ENCODE measurements at places on chromosomes 5 and 9.

DNA sequence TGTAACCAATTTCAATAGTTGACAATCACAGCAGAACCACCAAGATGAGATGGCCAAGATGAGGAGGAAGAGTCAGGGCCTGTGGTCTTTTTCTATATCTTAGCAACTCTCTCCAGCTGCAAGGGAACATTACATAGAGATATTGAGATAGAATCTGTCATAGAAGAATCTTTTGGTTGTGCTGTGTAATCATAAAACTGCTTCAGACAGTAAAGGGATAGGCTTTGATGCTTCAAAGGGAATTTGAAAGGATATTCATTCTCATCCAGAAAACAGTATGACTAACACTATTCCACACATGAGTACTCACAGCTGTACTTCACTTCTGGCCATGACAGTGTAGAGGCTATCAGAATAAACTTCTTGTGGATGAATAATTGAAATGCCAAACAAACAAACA lies 145.9 kb downstream of the YIPF5 start:
- no peak for DNase-seq

- DNase-seq = no peak
Observed at GRCh38 chr9:1231998-1232919, 182.1 kb downstream of the DMRT2 start.

DNA sequence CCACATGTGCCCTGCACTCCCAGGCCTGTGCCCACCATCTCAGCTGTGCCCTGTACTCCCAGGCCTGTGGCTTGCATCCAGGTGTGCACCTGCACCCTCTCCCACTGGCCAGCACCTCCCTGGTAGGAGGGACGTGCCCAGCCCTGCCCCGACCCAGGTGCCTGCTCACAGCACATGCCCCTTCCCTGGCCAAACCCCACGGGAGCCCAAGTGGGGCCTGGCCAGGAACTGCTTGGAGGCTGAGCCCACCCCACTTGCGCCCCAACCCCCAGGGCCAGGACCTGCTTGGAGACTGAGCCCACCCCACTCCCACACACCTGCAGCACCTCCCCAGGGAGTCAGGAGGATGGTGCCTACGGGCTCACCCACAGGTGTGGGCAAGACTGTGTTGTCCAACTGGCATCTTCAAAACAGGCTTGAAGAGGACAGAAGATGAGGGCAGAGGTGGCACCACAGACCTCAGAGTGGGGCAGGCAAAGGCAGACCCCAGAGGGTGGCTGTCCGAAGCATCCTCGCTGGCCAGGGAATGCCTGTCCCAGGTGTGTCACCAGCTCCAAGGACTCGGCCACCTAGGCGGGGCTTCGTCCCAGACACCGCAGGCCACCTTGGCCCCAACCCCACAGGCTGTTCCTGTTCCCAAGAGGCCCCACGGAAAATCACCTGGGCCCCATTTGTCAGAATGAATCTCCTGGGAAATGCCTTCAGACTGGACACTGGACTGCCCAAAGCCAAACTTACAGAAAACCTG lies 10.8 kb downstream of the ZDHHC11B start:
- DNase-seq = no peak

GRCh38 chr5:5246736-5247135 lies 106.6 kb downstream of the ADAMTS16 start:
- DNase-seq = no peak

DNA sequence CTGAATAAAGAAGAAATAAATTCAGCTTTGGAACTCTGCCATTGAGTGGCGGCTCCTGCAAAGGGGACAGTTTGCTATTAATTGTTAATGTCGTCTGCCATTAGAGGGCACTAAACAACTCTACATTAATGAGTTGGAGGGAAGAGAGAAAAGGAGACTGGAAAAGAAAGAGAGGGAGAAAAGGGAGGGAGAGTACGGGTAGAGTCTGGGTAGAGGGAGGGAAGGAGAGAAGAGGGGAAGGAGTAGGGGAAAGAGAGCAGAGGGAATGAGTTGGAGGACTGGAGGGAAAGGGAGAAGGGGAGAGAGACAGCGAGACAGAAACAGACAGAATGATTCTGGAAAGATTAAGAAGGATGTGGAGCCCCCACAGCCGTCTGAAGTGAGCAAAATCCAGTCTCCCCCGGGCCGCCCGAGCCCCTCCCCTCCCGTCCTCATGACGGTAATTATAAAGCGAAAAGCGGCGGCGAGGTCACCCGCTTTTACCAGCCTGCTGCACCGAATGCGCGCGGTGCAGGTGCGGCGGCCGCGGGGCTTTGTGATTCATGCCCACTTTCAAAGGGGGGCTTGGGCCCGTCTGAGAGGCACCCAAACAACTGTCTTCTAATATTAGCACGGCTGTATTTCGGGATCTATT lies 1.9 kb upstream of the FST start:
- DNase-seq = no peak

DNA sequence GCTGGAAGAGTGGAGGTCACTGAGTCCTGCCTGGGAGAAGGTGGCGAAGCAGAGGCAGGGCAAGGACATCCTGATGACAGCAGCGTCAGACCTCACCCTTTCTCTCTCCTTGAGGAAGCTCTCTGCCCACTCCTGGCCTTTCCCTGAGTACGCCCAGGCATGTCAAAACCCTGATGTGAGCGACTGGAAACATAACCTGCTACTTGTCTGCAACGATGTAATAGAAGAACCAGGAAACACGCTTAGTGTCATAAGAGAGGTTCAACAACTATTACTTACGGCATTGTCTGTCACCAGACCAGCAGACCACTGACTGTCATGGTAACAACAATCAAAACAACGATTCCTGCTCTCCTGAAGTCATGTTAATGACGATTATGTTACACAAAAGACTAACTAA lies 152.4 kb downstream of the ACTL7B start:
- DNase-seq = no peak

- no peak for DNase-seq
Observed at GRCh38 chr5:156497804-156498208, 170.8 kb downstream of the SGCD start.

DNA sequence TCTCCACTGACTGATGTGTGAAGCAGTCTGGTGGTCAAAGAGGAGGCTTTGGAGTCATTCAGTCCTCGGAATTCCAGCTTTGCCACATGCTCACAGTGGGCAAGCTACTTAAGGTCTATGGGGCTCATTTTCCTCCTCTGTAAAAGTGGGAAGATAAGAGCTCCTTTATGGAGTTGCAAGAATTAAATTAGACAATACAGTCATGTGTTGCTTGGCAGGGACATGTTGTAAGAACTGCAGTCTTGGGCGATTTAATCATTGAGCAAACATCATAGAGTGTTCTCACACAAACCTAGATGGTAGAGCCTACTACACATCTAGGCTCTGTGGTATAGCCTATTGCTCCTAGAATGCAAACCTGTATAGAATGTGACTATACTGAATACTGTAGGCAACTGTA lies 253.9 kb downstream of the SH3GL2 start:
- DNase-seq = no peak

- no peak for DNase-seq
Observed at GRCh38 chr5:144453753-144454152, 283.1 kb downstream of the KCTD16 start.

GRCh38 chr5:175696139-175696854 lies 38.4 kb downstream of the HRH2 start:
- no peak for DNase-seq

GRCh38 chr5:55829956-55830355 lies 21.2 kb upstream of the IL31RA start:
- DNase-seq = no peak

DNA sequence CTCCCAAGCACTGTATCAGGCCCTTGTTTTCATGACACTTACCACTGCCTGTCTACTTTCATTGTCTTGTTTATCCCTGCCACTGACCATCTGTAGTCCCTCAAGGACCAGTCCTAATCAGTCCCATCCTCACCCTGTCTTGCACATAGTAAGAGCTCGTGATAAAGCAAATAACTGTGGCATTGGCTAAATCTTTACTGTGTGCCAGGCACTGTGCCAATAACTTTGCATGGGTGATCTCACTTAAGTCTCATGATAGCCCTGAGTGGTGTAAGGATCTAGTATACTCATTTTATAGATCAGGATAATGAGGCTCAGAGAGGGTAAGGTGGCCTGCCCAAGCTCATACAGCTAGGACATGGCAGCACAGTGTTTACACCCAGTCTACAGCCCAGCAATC lies 5.6 kb downstream of the CDX1 start:
- DNase-seq = no peak

DNA sequence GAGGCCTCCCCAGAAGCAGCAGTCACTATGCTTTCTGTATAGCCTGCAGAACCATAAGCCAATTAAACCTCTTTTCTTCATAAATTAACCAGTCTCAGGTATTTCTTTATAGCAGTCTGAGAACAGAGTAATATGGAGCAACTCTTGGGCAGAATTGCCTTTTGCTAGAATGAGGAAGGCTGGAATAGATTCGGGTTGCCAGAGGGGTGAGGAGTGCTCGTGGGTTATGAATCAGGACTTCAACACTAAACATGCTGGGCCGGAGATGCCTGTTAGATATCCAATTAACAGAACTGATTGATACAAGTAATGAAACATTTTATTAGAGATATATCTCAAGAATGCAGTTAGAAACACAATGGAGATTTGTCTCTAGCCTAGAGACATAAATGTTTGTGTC lies 140.9 kb upstream of the MAP3K1 start:
- DNase-seq = no peak

- DNase-seq = no peak
Observed at GRCh38 chr5:45508135-45508534, 188.0 kb downstream of the HCN1 start.

DNA sequence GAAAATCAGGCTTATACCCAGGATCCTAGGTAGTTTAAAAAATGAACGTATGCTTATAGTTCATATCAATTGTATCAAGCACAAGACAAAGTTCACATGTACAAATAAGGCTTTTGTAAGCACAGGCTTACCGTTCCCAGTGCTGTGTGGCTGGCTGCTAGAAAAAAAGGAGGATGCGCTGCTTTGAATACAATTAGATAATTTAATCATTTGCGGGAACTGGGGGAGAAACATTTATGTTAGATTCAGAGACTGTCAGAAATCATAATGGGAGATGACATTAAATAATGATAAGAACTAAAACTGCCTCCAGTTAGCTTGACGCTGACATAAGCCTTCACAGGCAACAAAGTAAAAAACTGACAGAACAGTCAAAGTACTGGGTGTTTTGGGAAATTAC lies 93.2 kb downstream of the FNBP1 start:
- no peak for DNase-seq

- DNase-seq = no peak
Observed at GRCh38 chr5:109929376-109929775, 239.6 kb downstream of the MAN2A1 start.

DNA sequence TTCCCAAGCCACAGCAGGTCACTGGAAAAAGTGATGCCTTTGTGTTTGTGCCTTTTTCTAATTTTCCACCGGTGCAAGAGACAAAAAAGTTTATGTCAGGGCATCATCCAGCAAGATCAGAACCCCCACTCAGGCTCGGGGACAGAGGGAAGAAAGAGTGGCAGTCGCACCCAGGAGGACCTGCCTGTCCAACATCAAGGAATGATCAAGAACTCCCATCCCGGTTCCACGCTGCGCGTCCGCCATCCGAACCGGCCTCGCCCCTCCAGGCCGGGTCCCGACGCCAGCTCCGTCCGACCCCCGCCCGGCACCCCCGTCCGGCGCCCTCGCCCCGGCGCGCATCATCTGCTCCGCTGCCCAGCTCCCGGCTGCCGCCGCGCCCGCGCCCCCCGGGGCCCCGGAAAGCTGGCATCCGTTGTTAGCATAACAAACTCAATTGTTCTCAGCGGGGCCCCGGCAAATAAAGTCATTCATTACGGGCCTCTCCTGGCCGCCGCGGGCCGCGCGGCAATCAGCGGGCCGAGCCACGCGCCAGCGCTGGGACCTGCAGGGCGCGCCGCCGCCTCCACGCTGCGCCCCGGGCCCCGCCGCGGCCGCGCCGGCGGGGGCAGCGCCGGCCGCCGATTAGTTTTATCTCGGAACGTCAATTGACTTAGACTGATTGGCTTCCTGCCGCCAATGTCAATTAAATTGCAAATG lies 48.1 kb downstream of the PAX5 start:
- no peak for DNase-seq

DNA sequence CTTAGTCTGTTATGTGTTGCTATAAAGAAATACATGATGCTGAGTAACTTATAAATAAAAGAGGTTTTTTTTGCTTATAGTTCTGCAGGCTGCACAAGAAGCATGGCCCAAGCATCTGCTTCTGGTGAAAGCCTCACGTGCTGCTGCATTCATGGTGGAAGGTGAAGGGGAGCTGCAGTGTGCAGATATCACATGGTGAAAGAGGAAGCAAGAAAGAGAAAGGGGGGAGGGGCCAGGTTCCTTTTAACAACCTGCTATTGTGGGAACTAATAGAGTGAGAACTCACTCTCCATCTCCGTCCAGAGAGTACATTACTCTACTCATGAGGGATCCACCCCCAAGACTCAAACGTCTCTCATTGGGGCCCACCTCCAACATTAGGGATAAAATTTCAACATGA lies 12.5 kb upstream of the PARP8 start:
- no peak for DNase-seq
